ENCODE measurements at places on chromosomes 5 and 9.

GRCh38 chr5:126198531-126198930 lies 224.7 kb upstream of the GRAMD2B start:
- DNase-seq = no peak

DNA sequence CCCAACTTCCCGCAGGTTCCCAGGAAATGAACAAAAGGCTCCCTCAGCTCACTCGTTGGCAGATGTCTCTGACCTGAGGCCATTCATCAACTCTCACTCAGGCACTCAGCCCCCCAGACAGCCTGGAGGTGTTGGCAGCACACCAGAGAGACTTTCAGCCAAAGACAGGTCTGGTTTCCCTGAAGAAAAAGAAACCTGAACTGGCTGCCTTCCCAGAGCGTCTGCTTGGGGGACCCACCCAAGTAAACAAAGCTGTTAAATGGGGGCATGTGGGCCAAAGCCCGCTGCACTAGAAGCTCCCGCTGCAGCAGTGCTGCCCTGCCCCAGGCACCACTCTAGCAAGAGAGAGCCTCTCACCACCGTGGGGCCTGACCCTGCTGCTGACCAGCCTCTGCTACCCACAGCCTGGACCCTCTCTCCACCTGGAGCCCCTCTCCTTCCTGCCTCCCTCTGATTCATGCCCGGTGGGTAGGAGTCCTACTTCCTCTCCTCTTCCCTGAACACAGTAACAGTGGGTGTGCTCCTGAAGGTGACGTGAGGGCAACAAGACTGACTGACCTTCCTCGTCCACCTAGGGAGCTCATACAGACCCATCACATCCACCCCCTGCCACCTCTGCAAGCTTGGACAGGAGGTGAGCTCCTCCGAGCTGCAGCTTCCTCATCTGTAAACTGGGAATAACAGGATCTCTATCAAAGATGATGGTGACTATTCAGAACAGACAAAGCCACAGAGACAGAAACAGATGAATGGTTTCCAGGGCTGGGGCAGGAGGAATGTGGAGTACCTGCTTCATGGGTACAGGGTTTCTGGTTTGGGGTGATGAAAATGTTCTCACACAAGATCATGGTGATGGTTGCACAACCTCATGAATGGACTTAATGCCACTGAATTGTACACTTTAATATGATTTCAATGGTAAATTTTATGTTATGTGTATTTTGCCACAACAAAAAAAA lies 31.0 kb upstream of the GABRP start:
- no peak for DNase-seq

GRCh38 chr5:2903451-2904395 lies 152.2 kb upstream of the IRX2 start:
- no peak for DNase-seq

- DNase-seq = no peak
Observed at GRCh38 chr5:19555436-19555835, 432.6 kb downstream of the CDH18 start.

DNA sequence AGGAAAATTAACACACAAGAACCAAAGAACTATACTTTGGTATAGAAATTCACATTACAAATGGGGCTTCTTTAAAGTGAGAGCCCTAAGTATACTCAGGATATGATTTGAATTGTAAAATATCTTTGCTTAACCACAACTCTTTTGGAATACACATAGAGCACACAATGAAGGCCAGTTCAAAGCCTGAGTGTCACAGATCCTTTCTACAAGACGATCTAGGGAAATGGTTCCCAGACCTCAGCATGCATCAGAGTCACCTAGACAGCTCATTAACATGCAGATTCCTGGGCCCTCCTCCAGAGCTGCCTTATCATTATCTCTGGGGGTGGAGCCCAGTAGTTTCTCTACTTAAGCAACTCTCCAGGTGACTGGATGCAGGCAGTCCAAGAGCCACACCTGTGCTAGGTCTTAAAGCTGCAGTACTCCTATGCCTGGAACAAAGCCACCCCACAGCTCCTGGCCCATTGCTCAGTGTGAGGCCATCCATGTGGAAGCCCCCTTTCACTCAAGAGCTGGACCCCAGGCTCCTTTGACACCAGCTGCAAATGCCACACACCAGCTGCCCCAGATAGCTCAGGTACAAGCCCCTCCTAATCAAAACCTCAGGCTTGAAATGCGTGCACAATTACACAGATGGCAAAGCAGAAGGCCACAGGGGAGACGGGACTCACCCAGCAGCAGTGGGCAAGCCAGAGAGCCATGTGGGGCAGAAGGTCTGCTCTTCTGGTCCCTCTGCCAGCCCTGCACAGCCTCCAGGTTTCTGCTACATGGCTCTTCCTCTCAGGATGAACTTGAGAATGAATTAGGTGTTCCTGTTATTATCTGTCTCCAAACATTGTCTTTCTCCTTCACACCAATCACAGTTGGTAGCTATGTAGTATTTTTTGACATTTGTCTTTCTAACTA lies 106.1 kb downstream of the SH3TC2 start:
- DNase-seq = no peak
